BE2C (cell line): ENCODE measurements at places on chromosomes 11 and 22.

DNA sequence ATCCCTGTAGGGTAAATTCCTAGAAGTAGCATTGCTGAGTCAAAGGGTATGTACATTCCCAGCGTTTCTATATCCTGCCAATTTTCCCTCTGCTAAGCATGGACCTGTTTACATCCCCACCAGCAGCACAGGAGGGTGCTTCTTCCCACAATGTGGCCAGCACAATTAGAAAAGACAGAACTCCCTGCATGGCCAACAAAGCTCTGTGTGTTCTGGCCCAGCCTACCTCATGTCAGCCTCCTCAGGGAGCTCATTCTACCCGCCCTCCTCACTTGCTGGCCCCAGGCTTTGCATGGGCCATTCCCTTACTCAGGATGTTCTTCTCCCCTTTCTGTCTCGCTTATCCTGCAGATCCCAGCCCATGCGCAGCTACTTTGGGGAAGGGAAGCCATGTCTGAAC is 186.1 kb downstream of the DSCAML1 start:
- DNase-seq = no peak

- DNase-seq = no peak
These were observed 21.3 kb downstream of the TECTA start for GRCh38 chr11:121122328-121122727.

DNA sequence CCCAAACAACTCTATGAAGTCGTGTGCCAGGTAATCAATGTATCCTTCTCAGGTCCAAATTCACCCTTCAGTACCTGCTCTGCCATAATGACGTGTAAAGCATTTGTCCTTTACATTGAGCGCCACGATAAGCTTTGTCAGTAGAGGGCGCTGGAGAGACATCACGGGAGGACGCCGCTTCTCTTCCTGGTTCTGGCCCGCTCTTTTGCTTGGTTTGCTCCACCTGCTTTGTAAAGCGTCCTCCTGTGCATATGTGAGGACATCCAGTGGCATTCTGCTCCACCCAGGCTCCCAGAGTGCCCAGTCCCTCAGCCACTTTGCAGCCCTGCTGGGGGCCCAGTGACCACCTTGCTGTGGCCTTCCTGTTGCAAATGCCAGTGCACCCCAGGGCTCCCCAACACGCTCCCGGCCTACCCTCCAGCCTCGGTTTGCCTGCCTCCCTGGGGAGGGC is 61.1 kb downstream of the WT1 start:
- peak; percentile 63 for DNase-seq

GRCh38 chr11:12868315-12869073 is 140.6 kb upstream of the RASSF10 start:
- DNase-seq = no peak

- no peak for DNase-seq
These were observed 92.8 kb downstream of the MYEOV start for GRCh38 chr11:69386594-69387408.

GRCh38 chr22:26660961-26661578 is 3.7 kb downstream of the MIAT start:
- DNase-seq = no peak

DNA sequence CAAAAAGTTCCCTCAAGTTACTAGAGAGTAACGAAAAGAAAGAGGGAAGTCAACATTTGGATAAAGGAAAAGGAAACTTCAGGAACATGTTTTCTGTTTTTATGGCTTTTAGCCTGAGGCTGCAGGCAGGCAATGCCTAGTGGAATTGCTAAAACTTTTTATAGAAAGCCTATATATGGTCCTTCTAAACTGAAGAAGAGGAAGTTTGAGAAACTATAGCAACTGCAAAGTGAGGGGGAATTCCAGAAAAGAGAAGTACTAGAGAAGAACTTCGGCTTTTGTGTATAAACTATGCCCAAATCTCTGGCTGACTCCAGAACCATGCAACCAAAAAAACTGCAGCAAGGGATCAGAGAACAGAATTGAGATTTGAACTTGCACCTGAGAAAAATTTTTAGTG is 74.3 kb upstream of the ARHGAP42 start:
- DNase-seq = no peak

- no peak for DNase-seq
These were observed 30.9 kb downstream of the TRPC6 start for GRCh38 chr11:101552888-101553287.

- no peak for DNase-seq
These were observed 34.7 kb downstream of the USP35 start for GRCh38 chr11:78223320-78223954.

DNA sequence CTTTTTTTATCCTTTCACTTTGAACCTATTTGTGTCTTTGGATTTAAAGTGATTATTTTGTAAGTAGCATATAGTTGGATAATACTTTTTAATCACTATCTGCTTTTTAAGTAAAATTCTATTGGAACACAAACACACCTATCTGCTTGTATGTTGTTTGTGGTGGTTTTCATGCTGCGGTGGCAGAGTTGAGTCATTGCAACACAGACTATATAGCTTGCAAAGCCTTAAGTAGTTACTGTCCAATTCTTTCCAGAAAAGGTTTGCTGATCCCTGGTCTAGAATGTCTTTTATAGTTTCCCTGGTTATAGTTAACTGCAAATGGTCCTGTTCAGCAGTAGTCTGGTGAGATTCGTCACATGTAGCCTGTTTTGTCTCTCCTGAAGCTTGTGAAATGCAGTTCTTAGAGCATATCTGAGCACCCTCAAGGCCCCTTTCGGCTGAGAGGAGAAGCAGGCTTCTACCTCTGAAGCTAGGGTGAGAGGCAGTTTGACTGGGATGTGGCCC is 21.5 kb downstream of the SHANK3 start:
- no peak for DNase-seq

GRCh38 chr11:17036666-17037658 is 22.7 kb upstream of the PLEKHA7 start:
- DNase-seq = no peak

DNA sequence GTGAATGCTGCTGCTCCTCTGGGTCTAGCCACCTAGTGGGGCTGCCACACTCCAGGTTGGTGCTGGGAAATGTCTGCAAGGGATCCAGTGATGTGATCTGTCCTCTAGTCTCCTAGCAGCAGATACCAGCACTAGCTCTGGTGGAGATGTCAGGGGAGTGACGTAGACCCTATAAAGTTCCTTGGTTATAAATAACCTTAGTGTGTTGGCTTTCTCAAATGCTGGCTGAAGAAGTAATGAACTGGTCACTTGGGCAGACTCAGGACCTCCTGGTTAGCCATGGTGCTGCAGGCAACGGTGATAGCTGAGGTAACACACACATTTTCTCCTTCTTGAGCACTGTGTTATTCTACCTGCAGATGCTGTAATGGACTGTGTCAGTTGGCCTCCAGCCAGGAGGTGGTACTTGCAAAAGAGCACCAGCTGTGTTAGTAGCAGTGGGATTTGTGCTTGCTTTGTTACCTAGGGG is 35.5 kb downstream of the BBOX1 start:
- DNase-seq = peak; percentile 42

- no peak for DNase-seq
These were observed 130.9 kb downstream of the BBOX1 start for GRCh38 chr11:27171376-27171958.

GRCh38 chr11:2588809-2589537 is 110.8 kb downstream of the KCNQ1OT1 start:
- DNase-seq = peak; percentile 2

DNA sequence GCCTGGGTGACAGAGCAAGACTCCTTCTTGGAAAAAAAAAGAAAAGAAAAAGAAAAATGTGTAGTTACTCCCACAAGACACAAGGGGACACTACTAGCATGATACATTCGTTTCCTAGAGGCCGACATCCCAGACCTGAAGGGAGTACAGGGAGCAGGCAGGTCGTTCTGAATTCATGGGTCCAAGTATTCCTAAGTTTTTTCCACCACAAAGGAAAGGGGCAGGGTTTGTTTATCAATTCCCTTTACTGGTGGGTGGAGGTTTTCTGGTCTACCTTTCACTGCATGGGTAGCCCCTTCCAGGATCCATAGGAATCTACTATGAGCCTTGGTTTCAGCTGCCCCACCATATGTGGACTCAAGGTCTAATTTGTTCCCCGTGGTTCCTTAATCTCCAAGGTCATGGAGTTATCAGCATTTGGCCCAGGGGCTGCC is 11.8 kb downstream of the TIGD3 start:
- DNase-seq = peak; percentile 50

DNA sequence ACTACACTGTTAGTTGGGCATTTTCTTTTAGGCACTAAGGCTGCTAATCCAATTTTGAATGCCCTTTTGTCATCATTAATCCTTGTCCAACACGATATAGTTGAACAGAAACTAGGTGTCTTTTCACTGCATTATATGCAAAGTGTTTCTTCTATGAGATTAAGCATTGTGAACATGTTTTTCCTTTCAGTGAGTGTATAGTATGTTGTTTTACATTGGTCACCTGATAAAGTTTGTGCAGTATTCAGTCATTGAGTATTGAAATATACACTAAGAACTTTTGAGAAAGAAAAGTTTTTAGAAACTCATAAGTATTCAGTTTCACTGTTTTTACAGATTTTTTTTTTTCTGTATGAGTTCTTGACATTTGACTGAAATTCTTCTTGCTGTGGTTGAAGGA is 59.0 kb downstream of the ZC3H12C start:
- no peak for DNase-seq

- no peak for DNase-seq
These were observed 9.7 kb downstream of the PITPNM1 start for GRCh38 chr11:67495234-67496005.

DNA sequence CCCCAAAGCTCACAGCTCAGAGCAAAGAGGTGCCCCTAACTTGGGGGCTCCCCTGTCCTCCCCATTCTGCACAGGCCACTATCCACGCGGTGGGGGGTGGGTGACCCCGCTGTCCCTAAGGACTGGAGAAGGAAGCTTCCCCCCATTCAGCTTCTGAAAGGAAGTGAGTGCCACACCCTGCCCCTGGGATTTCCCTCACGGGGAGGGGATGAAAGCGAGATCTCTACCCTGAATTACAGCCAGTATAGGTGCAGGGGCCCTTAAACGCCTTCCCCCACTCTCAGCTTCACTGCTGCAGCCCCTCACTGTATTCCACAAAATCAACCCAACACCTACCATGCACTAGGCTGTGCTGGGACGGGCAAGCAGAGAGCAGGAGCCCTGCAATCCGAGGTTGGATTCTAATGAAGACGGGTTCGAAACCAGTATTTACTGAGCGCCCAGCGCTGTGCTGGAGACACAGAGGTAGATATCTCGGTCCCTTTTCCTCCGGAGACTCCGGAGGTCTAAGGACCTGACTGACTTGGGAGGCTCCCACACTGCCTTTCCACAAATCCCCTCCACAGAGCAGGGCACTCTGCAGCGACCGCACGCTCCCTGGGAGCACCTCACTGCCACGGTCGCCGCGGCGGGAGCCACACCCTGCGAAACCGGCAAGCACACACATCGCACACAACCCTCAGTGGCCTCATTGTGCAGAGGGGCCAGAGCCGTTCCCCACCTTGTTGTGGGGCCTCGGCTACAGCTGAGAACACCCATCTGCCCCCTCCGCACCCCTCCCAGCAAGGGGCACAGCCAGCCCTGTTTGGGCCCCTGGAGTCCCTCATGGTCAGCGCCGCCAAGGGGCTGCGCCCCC is 1.8 kb downstream of the AHNAK start:
- no peak for DNase-seq

- DNase-seq = peak; percentile 99
These were observed 115.8 kb upstream of the PITPNB start for GRCh38 chr22:28034760-28035401.

DNA sequence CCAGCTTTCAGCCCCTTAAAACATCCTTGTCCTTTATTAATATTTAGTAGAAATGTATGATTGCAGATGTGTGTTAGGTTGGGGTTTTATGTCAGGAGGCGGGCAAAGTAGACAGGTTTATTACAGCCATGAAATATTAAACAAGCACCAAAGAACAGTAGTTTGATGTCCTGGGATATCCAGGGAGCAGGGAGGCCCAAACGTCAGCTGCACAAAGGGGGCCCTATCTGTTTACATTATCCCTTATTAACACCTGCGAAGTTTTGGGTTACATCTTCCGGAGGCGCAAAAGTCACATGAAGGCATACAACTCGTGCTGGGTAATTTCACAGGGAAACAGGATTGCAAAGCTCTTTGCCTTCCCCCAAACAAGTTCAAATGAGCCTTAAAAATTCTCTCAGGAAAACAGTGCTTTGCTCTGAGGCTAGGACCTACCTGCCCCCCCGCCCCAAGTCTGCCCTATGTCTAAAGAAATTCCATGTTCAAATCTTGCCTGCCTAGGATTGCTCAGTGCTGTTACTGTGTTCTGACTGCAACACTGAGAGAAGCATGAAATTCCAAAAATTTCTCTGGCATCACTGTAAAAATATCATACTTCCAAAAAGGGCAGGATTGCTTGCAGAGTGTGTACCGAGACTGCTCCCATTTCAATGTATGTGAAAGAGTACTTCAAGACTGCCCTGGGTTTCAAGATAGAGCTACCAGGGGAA is 8.9 kb downstream of the MN1 start:
- no peak for DNase-seq

GRCh38 chr22:20240447-20240764 is 27.7 kb downstream of the RTN4R start:
- DNase-seq = peak; percentile 49

GRCh38 chr11:93289782-93290463 is 40.6 kb upstream of the DEUP1 start:
- DNase-seq = no peak

DNA sequence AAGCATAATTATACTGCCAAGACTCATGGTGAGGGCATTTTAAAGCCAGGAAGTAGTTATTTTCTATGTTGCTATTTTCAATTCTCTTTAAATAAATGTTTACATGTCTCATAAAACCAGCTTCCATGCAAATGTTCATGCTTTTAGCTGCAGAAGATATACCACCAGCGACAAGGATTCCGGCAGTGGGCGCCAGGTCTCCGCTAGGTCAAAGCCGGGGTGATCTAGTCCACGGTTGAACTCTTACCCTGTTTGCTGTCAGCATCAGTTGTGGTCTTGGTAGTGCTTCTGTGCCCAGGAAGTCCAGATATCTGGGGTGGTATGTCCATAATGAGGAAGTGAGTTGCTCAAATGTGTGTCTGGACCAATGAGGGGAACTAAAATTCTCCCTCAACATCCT is 265.7 kb downstream of the BRD1 start:
- DNase-seq = no peak

- DNase-seq = peak; percentile 33
These were observed 15.8 kb downstream of the BLID start for GRCh38 chr11:122100037-122100755.

DNA sequence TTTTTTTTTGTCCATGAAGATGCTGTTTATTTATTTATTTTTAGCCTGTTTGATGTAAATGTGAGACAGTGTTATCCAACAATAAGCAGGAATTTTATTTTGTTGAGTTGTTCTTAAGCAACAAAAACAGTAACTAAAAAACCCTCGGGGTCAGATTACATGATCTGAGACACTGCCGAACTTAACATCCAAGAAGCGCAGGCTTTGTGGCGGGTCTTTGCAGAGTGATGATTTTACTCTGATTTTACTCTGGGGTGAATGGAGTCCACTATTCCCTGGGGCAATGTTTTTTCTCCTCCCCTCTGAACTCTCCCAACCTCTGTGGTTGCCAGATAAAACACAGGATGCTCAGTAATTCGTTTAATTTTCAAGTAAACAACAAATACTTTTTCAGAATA is 450.1 kb upstream of the B3GAT1 start:
- no peak for DNase-seq

DNA sequence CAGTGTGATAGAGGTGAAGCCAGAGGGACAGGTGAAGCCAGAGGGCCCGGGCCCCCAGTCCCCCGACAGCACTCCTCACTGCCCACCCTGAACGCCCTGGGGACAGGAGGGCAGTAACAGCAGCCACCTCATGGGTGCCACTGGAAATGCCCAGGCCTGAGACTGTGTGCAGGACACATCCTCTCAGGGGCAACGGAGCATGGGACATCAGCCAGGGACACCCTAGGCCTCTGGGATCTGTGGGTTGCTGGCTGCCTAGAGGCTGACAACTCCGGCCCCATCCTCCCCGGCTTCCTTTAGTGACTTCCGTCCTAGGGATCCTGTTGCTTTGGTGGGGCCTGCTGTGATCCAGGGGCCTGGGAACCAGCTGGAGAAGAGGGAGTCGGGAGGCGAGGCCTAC is 17.4 kb upstream of the BAIAP2L2 start:
- no peak for DNase-seq
